ENCODE measurements at places on chromosomes 5 and 9.

DNA sequence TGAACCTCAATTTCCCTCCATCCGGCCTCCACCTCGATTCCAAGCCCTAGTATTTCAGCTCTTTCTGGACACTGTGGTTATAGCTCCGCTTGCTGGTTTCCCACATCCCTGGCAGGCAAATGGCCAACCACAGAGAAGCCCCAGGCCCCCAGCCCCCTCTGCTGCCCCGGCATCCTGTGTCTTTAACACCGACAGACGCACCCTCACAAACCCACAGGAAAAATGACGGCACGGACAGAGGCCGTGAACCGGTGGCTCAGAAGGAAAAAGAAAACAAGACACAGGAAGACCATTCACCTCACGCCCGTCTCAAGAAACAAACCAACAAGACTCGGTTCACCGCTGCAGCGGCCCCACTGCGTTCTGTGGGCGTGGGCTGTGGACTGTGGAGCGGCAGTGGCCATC, 1.5 kb upstream of the CLIC3 start:
- no peak for DNase-seq

GRCh38 chr5:147348046-147348445, 113.2 kb downstream of the STK32A start:
- DNase-seq = no peak

DNA sequence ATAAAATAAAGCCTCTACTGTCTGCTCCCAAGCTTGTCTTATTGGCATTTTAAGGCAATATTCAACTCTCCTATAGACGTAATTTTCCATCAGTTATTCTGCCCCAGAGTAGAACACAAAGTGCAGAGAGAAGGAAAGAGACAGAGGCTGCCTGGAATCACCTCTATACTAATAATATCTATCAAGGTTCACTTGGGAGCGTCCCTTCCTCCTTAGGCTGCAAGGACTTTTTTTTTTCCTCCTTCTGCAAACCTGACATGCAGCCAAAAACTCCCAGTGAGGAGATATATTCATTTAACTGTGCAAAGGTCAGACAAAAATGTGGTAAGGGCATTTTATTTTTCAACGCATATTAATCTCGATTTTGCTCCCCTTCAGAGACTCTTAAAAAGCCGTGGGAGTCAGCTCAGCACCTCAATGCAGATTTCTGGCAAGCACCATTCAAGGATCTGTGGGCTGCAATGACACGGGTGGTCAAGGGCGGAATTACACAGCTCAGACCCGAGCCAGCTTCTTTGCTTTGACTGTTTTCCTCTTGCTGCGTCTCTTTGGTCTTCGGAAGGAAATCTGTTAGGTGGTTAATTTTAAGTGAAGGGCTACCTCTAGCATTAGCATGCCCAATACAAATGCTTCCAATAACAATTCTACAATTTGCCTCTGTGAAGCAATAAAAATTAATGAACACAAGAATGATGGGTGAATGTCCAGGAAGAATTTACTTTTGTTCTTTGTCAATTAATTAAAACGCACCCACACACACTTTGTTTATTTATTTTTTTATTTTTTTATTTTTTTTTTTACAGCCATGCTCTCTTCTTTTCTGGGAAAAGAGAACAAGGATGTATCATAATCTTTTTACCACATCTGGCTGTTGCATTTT, 587.7 kb upstream of the GRAMD2B start:
- no peak for DNase-seq

- no peak for DNase-seq
These were observed 18.9 kb downstream of the CSF1R start for GRCh38 chr5:150067405-150067960.

- DNase-seq = no peak
These were observed 172.3 kb upstream of the NREP start for GRCh38 chr5:111929261-111929660.

DNA sequence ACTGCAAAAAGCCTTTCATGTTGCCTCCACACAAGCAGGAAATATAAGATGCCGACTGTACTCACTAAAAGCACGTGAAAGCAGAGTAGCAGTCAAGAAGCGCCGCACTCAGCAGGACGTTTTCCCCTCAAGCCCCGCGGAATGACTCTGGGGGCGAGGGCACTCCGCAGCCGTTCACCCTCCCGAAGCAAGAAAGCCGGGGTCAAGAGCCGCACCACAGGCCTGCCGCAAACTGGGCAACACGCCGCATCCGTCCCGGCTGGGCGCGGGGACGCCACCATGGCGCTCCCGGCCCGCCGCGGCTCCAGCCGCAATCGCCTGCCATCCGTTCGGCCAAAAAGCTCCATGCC, 364 bp downstream of the RPS6 start:
- DNase-seq = no peak

GRCh38 chr9:91677822-91678436, 254.3 kb upstream of the NFIL3 start:
- DNase-seq = no peak

GRCh38 chr9:6214903-6215302, 704 bp upstream of the IL33 start:
- no peak for DNase-seq

DNA sequence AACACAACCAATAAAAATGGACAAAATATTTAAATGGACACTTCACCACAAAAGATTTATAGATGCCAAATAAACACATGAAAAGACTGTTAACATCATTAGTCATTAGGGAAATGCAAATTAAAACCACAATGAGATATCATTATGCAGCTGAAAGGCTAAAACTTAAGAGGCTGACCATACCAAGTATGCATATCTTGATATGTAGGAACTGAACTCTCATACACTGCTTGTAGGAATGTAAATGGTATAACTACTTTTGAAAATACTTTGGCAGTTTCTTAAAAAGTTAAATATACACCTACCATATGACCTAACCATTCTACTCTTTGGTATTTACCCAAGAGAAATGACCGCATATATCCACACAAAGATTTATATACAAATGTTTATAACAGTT, 13.6 kb upstream of the ADAMTS12 start:
- DNase-seq = no peak
